Caudate nucleus (tissue), 63 donors: ENCODE measurements at places on chromosomes 12 and 14.

- no peak for DNase-seq
Measured at GRCh38 chr14:32662211-32662610, 276.5 kb upstream of the NPAS3 start.

DNA sequence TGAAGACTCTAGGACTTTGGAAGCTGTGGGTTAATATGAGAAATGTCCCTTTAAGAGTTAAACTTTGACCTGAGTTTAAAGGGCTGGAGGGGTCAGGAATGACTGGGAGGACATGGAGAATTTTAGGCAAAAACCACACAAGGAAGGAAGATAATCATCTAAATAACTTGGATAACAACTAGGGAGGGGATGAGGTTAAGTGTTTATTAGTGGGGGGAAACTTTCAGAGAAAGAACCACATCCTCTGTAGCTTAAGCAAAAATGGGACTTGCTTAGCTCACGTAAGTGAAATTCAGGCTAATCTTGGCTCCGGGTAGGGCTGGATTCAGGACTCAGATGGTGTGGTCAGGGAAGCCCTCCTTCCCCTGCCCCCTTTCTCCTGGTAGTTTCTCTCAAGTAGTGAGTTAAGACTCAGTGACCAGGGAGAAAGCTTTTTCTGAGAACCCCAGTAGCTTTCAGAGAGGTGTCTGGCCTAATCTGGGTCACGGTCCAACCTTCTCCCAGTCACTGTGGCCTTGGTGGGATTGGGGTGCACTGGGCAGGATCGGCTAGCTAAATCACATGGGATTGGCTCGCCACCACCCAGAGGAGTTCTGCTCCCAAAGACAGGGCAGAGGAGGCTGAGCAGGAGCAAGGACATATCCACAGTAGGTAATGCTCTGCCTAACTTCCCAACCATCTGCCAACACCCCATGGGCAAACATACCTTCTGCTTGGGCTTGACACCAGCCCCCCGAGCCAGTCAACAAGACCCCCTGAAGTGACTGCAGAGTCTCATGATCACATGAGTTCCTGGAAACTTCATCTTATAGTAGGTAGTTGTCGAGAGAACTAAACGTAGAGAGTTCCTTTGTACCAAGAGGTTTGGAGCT is 52.8 kb downstream of the ARF6 start:
- DNase-seq = no peak

DNA sequence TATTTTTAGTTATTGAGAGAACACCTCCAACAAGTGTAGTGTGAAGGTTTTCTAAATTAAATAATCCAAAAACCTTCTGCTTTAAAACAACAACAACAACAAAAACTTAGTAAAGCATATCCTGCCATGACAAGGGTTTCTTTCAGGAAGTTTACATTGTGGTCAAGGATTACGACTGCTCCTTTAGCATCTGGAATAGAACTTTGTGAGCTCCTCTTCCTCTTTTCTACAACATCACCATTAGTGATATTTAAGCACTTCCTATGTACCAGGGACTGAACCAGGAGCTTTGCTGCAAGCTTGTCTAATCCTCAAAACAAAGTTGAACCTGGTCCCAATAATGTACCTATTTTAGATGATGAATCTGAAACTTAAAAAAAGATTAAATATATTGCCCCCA is 315.4 kb upstream of the KITLG start:
- no peak for DNase-seq

- no peak for DNase-seq
Measured at GRCh38 chr12:32499048-32499447, 99.7 kb downstream of the FGD4 start.

DNA sequence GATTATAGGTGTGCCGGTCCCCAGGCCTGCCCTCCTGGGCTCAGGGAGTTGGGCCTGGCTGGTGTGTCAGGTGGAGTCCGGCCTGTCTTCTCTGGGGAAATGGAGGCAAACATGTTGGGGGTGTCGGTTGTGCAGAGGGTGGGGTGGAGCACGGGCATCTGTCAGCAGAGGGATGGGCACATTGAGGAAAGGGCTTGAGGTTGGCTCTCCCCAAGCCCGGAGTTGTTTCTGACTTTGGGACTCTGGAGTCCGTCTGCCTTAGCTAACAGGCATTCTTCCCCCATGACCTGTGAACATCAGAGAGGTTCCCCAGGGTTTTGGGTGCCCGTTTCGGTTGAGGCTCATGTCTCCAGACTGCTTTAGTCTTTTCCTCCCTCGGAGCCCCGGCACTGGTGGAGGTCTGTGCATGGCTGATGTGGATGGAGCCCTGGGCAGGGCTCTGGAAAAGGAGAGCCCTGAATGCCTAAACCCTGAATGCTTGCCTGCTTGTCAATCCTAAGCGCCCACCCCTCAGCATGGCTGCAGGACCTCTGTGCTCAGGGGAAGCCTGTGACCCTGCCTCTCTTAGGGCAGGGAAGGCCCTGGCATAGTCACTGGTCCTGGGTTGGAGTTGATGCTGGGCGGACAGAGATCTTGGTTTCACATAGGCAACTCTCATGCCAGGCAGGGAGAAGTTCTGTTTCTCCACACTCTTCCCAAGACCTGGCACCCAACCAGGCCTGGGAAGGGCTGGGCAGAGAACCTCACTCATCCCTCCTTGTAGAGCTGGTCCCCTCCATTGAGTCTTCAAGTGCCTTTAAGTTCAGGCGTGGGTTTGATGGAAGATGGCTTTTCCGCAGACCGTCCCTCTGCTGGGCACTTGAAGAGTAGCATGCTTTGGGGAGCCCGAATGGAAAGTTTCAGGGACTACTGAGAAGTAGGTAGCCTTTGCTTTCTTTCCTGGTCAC is 12.9 kb downstream of the NYNRIN start:
- DNase-seq = no peak

DNA sequence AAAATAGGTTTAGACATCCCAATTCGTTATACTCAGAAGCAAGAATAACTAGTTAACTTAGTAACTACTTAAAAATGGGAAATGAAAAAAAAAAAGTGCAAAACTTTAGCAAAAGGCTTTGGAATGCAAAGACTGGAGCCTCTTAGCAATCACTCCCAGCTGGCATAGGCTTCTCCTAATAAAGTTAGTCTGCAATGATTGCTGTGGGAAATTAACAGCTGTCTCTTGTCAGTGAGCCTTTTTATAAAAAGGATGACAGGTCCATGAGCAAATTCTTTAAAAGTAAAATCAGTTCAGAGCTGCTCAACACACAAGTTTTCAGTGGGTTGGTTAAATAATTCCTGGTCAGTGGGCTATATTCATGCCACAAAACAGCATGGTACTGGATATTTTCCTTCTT is 7.4 kb upstream of the SYCP3 start:
- no peak for DNase-seq

- DNase-seq = no peak
Measured at GRCh38 chr14:92005019-92005418, 34.8 kb downstream of the TRIP11 start.

DNA sequence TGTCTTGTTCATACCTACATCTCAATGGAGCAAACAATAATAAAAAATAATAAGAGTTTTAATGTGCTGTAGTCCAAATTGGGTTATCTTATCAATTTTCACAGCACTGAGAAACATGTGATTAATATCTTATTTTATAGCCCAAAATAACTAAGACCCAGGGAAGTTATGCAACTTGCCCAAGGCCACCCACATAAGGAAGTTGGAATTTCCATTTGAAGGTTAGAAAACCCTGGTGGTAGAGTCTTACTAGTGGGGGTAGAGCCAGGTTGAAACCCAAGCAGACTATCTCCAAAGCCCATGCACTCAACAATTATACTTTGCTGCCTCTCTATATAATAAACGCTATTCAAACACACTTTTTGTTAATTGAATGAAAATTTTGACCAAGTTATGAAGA is 270.0 kb upstream of the CAND1 start:
- DNase-seq = no peak

DNA sequence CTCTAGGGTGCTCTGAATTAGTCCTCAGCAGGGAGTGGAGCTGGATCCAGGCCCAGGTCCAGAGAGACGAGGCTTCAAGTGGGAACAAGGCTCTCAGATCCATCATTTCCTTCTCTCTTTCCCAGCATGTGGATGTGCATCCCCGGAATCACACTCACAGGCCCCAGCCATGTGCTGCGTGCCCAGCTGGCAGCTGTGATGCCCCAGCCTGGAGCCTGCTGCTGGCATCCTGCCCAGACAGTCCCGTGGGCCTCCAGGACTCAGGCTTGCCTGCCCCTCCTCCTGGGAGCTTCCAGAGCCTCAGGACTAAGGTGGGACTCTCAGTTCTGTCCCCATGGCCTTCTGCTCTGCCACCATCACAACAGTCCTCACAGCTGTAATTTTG is 6.2 kb upstream of the KRT84 start:
- DNase-seq = peak; percentile 22

- peak; percentile 28 for DNase-seq
Measured at GRCh38 chr12:124422570-124423523, 128.0 kb downstream of the RFLNA start.

DNA sequence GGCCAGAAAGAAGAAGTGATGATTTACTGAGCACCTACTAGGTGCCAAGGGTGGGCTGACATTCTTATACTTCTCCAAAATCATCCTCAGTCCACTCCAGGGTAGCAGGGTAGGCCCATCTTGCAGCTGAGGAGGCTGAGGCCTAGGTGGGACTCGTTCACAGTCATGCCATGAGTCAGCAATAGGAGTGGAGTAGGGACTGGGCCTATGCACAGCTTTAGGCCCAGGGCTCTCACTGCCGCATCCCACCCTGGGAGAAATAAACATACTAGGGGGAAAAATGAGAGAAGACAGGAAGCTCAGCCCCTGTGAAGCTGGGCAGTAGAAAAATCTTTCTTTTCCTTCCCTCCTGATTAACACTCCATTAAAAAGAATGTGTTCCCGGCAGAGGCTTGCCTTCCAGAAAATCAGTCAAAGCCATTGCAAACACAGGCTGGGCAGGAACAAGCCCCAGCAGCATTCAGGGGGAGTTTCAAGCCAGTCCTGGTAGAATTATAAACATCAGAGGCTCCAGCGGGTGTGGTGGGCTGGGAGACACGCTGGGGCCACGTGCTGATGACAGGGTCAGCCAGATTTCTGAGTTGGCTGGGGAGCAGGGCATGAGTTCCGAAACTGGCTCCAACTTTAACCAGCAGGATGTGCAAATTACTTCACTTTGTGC is 1.8 kb downstream of the HSPB8 start:
- no peak for DNase-seq

DNA sequence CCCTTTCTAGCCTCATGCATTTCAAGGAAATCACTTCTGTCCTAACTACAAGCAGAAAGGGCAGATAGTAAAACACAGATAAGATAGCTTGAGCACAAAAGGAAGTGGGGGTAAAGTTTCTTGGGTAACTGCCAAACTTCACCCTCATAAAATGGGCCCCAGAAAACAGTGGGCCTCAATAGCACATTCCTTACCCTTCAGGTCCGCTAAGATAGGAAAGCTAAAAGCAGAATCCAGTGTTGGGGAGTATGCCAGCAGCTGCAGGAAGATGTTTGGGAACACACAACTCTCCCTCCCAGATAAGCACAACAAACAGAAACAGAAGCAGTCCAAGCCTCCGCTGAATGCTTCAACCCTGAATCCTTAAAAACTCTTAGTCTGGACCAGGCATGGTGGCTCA is 110.9 kb upstream of the MGAT4C start:
- no peak for DNase-seq

DNA sequence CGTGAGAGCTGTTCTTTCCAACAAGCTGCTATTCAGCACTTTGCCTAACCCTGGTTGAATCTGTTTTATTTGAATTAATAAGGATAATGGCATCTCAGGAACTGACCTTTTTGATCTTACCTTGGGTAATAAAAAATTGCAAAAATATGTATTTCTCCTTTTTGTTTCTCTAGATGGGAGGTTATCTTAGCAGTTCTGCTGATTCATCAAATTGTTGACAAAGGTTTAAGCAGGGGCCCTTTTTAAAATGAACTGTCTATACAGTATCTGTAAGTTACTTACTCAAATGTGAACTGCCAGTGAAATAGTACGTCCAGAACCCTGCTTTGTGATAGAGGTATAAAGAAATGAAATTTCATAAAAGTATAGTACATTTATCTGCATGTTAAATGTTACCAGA is 681 bp downstream of the TSHR start:
- no peak for DNase-seq

- no peak for DNase-seq
Measured at GRCh38 chr12:123531091-123531490, 2.4 kb downstream of the RILPL1 start.

DNA sequence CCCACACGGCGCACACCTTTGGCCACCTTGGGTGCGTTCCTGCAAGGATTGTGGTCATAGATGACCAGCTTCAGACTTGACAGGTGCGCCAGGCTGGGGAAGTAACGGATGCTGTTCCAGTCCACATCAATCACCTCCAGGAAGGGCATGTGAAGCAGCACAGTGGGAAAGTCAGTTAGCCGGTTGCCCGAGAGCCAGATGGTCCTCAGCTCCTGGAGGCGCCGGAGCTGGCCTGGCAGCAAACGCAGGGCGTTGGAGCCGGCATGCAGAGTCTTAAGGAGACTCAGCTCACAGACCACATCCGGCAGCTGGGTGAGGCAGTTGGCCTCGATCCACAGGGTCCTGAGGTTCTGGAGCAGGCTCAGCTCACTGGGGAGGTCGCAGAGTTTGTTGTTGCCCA is 581 bp downstream of the LRRC10 start:
- no peak for DNase-seq

DNA sequence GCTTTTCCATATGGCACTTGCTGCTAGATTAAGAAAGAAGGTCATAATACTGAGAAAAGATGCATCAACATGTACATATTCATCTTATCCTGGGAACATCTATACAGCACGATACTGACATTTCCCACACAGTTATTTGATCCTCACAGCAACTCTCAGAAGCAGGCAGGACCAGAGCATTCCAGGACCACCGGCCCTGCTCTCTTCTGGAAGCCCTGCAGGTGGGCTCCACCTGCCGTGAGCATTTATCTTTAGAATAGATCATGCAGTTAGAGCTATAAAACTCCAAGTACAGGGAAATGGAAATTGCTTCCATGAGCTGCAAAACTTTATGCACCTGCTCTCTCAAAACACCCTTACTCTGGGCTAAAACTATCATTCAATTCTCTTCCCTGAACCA is 5.5 kb upstream of the BDKRB1 start:
- no peak for DNase-seq

- peak; percentile 32 for DNase-seq
Measured at GRCh38 chr12:48814262-48815125, 3.8 kb upstream of the CACNB3 start.

DNA sequence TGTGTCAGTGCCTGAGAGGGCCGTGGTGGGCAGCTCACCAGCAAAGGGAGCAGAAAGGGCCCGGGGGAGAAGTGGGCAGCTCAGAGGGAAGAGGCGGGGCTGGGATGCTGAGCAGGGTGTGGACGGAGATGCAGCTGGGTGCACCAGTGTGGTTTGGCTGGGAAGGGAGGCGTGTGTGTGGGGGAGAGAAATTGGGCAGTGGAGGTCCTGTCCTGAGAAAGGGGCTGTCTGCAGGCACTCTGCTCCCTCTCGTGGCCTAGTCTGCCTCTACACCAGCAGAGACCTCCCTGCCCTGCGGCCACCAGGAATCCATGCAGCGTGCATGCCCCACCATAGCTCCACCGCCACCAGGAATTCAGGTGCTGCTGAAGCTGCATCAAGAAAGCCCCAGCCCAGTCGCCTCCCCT is 6.4 kb downstream of the TMEM121 start:
- DNase-seq = no peak
